NCI-H1092 (cell line): ENCODE measurements at places on chromosomes 7 and 10.

GRCh38 chr10:100020142-100020885, 10.6 kb upstream of the DNMBP start:
- DNase-seq = no peak

DNA sequence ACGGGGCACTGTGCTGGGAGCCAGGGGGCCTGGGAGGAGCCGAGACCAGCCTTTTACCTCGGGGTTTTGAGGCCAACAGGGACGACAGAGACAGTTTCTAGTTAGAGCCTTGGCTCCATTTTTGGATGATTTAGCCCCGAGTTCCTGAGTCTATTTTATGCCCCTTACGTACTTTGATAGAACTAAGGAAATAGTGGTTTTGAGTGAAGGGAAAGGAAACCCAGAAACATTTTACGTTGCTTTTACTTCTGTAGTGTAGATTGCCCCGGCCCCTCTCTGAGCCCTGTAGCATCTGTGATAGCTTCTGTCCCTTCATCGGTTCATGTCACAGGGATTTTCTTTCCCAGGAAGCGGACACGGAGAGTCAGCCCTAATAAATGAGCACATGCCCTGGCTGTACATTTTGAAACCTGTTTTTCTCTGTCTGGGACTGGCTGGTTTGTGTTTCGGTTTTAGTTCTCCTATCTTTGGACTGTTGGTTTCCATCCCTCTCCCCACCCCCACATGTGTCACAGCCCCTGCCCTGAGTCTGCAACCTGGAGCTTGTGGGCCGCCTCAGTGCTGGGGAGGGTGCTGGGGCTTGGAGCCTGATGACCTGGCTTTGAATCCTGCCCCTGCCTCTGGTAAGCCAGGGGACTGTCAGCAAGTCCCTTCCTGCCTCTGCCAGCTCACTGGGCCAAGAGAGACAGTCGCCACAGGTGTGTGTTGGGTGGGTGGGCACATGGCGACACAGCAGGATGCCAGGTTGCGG, 6.9 kb upstream of the ORAI2 start:
- DNase-seq = no peak

- DNase-seq = no peak
Observed at GRCh38 chr10:42304341-42304740, 334.0 kb downstream of the ZNF33B start.

DNA sequence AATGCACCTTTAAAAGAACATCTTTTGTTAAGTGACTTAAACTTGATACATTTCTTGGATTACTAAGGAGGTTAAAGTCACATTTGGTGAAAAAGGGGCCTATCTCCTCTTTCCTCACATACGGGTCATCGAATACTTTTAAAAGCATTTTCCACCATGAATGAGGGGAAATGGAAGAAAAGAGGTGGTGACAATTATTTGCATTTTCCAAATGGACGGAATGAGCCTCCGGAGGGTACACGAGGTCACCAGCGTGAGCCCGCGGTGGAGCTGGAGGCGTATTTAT, 1.0 kb upstream of the BMPR1A start:
- no peak for DNase-seq

DNA sequence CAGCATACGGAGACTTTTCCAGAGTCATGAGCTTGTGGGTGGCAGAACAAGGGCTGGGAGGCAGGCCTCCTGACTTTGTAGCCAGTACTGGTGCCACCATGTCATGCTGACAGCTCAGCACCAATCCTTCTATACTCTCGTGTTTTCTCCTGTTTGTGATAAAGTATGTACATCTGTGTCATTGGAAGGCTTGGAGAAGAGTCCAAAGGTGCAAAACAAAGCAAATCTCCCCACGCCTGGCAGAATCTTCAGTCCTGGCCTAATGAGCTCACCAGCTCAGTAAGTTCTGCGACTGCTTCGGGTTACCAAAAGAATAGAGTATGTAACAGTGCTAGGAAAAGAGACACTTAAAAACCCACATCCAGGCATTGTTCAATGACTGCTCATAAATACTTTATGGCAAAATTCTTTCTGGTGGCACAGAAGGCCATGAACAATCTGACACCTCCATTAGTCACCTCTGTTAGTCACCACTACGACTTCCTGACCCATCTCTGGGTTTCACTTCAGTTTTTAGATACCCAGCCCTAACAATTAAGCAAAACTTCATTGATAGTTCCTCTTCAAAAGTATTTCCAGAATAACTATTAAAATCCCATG, 24.5 kb downstream of the STEAP1 start:
- no peak for DNase-seq

GRCh38 chr7:18290223-18290622, 205.3 kb upstream of the HDAC9 start:
- no peak for DNase-seq

- DNase-seq = no peak
Observed at GRCh38 chr7:94843553-94843952, 63.8 kb upstream of the PPP1R9A start.

DNA sequence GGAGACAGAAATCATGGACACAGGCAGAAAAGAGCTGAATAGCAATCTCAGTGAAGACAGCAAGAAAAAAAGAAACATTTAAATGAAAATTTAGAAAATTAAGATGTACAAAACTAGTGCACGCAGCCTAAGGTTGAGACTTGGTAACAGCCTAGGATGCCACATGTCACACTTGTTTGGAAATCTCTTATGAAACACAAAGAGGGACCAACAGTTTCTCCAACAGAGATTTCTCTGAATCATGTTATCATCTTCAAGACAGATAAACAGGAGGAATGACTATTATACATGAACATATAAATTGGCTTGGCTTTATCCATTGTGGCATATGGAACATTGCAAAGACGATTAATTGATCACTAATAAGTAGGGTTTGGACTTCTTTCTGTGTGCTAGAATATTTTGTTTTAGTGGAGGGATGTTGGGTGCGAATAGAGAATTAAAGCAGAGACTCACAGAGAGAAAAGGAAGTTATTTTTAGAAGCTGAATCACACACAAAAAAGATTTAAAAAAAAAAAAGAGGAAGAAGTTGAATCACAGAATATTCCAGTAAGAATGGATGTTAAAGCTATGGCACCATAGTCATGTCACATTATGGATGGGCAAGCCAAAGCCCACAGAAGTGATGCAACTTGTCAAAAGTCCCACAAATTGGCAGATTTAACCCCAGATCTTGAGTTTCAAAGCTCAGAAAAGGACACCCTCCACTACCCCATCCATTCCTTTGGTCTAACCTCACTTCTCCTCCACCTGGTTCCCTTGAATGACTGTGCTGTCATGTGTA, 91.6 kb downstream of the MYOF start:
- DNase-seq = no peak

DNA sequence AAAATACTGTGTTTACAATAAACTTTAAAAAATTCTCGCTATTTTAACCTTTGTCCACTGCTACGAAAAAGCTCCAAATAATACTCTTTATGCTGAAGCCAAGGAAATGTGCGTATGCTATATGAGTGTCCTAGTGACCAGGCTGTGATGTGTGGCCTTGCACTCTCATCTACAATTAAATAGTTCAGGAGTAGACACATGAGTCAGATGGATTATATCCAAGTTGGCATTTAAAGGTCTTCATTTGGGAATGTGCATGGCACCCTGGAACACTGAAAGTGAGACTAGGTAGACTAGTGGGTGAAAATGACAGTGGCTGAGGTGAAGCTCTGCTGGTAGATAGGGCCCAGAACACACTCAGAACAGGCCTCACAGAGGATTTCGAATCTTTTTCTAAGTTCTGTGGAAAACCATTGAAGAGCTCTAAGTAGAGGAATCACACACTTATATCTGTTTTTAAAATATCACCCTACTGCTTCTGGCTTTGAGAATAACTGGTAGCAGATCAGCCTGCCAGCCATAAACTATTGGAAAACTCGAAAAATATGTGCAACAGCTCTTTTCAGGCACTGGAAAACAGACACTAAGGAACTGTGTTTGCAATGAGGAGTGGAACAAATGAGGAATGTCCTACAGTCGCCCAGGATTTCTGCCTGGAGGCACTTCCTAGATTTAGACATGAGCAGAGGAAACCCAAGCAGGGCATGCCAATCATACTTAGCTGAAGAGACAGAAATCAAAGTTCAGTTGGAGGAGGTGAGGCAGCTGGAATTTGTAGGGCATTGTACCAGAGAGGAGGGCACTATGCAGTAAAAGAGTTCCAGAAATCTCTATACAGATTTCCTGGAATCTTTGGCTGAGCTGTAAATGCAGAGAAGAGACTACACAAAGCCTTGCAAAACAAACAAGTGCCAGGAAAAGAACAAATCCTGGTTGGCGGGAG, 603.8 kb upstream of the LRRTM3 start:
- DNase-seq = no peak

GRCh38 chr10:30160271-30160982, 101.0 kb upstream of the JCAD start:
- no peak for DNase-seq

DNA sequence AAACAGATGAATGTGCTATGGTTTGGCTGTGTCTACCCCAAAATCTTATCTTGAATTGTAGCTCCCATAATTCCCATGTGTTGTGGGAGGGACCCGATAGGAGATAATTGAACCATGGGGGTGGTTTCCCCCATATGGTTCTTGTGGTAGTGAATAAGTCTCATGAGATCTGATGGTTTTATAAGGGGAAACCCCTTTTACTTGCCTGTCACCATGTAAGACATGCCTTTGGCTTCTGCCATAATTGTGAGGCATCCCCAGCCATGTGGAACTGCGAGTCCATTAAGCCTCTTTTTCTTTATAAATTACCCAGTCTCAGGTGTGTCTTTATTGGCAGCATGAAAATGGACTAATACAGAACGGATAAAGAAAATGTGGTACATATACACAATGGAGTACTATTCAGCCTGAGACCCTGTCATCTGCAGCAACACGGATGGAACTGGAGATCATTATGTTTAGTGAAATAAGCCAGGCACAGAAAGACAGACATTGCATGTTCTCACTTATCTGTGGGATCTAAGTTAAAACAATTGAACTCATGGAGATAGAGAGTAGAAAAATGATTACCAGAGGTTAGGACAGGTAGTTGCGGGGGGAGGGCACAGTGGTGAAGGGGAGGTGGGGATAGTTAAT, 587.6 kb upstream of the NRP1 start:
- no peak for DNase-seq

DNA sequence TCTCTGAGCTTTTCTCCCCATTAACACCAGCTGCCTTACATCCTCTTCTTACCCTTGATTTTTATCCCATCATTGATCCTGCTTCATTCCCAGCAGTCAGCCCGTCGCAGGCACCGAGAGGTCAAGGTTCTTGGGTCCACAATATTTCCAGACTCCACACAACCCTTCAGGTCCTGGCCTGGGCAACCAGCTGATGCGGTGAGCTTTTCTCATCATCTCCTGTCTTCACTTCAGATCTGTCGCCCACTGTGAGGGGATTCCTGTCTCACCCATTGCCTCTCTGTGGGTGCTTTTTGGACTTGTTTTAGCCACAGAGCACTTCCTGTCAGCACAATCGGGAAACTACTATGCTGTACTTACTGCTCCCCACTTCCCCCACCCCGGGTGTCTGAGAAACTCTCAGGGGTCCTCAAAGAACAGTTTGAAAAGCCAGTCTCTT, 8.4 kb upstream of the PVRIG start:
- DNase-seq = no peak

- no peak for DNase-seq
Observed at GRCh38 chr10:35498693-35499092, 106.4 kb upstream of the GJD4 start.

GRCh38 chr7:69620063-69620462, 21.8 kb downstream of the AUTS2 start:
- DNase-seq = no peak

GRCh38 chr10:47024399-47025252, 113.4 kb downstream of the PTPN20 start:
- no peak for DNase-seq

- no peak for DNase-seq
Observed at GRCh38 chr7:91876391-91877133, 3.9 kb downstream of the MTERF1 start.

DNA sequence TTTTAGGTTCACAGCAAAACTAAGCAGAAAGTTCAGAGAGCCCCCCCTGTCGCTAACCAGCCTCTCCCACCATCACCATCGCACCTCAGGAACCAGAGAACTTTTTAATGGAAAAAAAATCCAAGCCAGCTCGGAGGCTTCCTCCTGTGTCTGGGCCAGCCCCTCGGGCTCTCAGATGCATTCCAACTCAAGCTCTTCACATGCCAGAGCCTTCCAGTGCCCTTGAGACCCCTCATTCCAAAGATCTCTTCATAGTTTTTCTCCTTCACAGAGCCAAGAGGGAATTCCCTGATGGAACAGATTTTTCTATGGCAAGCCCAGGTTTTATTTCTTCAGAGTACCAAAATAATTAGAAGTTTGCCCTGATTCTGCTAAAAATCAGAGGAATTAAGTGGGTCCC, 153.4 kb upstream of the LANCL2 start:
- no peak for DNase-seq

DNA sequence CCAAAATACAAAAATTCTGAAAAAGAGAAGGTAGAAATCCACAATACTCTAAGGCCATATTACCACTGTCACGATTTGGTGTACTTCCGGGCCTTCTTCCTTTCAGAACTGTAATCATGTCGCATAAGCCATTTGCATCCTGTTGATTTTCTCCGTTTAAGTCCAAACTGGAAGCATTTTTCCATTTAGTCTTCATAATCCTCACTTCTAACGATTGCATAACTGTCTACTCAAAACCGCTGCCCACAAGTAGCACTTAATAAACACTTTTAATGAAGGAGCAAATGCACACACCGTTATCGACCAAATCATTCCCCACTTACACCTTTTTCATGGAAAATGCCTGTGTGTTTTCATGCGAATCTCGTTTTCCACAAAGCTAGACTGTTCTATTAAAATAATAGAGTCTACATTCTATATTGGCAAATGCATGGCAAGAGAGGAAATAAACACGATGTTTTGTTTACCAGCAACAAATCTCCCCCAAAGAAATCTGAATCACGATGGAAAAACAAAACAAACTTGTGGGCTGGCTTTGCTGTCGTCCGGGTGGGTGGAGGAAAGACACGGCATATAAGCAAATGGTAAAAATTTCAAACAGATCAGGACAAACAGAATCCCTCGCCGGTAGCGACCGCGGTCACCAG, 1.0 kb downstream of the ATE1 start:
- DNase-seq = no peak

DNA sequence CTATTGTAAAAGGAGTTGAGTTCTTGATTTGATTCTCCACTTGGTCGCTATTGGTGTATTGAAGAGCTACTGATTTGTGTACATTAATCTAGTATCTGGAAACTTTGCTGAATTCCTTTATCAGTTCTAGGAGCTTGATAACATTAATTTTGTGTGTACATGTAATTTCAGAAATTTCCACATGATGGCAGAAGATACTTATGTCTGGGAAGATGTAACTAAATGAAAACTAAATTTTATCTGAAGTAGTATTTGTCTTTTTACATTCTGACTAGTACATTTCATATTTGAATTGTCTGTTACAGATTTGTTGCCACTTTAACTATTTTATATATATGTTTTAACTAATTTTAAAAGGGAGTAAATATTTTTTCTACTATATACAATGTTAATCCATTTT, 27.6 kb downstream of the SDHAF3 start:
- DNase-seq = peak; percentile 2
